ENCODE measurements at places on chromosomes 4 and X.

- no peak for DNase-seq
Observed at GRCh38 chr4:98027827-98028226, 115.4 kb downstream of the STPG2 start.

DNA sequence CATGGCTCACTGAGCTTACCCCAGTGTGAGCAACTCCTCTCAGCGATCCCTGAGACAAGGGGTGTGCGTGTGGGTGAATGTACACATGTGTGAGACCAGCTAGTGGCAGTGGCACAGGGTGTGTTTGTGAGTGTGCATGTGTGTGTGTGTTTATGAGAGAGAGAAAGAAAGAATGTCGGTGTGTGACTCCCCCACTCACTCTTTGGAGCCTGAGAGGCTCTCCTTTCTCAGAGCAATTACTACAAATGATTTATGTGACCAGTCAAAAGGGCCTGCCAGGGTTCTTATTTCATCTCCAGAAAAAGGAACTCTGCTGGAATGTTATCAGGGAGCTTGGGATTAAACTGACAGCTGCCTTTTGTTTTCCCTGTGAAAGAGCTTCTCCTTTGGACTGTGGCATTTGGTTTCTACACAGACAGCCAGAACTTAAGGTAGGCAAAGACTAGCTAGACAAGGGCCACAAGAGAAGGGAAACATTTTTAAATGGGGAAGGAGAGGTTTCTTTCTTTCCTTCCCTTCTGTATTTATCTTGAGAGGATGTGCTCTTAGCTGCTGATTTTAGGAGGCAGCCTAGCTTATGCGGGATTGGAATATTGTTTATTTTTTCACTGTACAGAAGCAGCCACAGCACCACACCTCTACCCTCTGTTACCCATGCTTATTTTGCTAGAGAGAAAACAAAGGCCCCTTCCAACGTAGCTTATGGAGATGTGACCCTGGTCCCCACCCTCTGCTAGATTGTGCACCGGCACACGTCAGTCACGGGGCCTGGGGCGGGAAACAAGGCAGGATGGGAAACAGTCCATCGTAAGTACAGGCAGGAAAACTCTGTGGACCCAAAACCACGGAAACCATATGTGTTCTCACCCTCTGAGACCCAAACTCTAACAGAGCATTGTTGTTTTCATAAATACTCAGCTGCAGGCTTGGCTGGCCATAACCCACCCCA is 143.5 kb downstream of the MGST2 start:
- DNase-seq: no peak

GRCh38 chr4:100869276-100869675 is 351.5 kb upstream of the EMCN start:
- no peak for DNase-seq

DNA sequence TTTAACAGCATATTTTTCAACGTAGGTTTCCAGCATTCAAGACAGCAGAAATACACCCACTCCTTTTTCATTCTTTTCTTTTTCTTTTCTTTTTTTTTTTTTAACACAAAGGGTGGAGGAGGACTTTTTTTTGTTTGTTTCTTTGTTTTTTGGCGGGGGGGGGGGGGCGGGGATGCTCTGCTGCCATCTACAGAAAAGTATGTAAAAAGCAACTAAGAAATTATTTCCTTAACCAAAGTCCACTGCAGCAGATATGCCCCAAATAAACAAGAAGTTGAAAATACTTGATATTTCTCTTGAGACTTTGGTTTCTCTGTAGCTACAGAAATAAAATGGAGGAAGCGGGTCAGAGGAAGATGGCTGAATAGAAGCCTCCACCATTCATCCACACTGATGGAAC is 63.2 kb upstream of the PBDC1 start:
- DNase-seq: no peak

GRCh38 chrX:10725071-10725470 is 104.7 kb upstream of the MID1 start:
- DNase-seq: no peak
